MG63 (cell line): ENCODE measurements at places on chromosomes 1 and 21.

GRCh38 chr1:154851392-154852177 lies 18.5 kb downstream of the KCNN3 start:
- no peak for DNase-seq

- DNase-seq, result no peak
These were observed 5.7 kb downstream of the IL23R start for GRCh38 chr1:67171978-67172377.

DNA sequence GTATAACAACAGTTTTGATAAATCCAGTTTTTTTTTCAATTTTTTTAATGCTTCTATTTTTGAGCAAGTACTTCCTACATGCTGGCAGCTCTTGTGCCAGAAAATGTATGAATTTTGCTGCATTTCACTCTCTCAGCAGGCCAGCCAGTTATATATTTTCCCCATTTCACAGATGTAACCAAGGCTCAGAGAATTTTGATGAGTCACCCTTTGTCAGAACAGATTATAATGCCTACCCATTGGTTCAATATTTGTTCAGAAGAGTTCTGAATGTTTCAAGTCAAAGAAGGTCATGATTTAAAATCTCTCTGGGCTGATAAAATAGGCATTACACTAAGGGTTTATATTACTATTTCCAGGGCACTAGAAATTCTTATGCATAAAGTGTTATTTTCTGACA lies 452.2 kb downstream of the RWDD3 start:
- no peak for DNase-seq

DNA sequence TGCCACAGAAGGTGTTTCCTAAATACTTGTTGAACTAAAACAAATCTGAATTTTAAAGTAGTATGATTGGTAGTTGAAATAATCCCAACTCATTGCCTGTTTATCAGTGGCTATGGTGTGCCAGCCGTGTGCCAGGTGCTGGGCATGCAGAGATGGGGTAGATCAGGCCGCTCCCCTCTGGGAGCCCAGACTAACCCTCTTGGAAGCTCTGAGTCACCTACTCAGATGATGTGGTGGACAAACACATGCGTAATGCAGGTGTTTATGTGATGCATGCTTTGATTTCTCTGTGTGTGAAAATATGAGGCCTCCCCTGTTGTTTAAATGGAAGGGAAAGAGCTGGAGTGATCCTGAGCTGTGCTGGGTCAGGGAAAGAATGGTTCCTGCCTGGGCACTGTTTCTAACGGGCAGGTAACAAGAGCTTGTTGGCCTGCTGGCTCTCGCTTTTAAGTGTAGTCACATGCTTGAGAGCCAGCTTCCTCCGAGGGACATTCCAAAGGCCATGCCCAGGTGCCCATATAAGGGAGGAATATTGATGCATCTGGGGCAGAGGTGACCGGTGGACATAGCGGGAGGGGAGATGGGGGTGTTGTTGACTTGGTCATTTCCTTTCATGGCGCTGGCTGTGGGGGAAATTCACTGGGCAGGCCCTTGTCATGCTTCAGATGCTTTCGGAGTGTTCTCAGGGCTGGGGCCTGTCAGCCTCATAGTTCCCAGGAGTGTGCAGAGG lies 10.2 kb downstream of the MFN2 start:
- no peak for DNase-seq

GRCh38 chr1:217039926-217040325 lies 316.7 kb upstream of the ESRRG start:
- no peak for DNase-seq

GRCh38 chr1:240242601-240243144 lies 151.0 kb downstream of the FMN2 start:
- peak; percentile 91 for DNase-seq

DNA sequence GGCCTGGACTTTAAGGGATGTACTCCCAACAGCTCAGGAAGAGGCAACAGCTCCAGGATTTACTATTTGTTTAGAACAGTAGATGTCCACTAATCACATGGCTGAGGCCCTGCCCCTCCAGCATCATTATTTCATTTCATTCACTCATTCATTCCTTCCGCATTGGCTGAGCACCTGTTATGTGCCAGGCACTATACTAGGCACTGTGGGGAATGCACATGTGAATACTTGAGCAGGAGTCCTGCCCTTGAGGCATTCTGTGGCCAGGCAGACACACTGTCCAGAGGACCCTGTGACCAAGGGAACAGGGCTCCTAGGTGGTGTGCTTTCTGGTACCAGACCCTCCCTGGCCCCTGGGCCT lies 24.3 kb downstream of the KIAA1614 start:
- DNase-seq, result no peak

DNA sequence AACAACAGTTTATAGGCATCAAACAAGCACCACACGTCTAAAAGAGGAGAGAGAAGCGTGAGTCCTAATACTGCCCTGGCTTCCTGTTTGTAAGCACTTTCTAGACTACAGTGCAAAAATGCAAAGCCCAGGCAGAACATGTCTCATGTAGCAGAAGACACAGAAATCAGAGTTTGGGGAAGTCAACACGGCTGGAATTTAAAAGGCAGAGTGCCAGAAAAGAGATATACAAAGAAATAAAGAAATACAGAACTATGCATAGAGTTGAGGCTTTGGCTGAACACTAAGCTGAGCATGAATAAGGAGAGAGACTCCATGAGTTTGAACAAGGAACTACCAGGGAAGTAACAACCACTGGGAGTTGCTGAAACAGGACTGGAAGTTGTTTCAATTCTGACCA lies 566.6 kb upstream of the NR5A2 start:
- DNase-seq, result no peak

GRCh38 chr1:223872308-223872901 lies 26.7 kb upstream of the TP53BP2 start:
- DNase-seq, result no peak

- no peak for DNase-seq
These were observed 14.6 kb upstream of the PTAFR start for GRCh38 chr1:28190996-28191645.

DNA sequence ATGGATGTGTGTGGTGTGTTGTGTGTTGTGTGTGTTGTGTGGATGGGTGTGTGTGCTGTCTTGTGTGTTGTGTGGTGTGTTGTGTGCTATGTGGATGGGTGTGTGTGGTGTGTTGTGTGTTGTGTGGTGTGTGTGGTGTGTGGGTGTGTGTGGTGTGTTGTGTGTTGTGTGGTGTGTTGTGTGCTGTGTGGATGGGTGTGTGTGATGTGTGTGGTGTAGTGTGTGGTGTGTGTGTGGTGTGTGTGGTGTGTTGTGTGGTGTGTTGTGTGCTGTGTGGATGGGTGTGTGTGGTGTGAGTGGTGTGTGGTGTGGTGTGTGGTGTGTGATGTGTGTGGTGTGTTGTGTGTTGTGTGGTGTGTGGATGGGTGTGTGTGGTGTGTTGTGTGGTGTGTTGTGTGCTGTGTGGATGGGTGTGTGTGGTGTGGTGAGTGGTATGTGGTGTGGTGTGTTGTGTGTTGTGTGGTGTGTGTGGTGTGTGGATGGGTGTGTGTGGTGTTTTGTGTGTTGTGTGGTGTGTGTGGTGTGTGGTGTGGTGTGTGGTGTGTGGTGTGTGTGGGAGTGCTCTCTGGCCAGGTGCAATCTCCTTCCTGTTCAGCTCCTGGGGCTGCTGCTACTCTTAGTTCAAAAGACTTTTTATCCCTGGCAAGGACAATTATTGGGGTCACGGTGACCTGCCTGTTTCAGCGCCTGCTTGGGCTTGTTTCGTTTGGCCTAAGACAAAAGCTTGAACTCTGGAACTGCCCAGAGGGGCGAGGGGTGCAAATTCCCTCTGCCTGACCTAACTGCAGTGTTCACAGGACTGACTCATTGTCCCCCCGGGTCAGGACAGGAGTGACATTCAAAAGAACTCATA lies 101.1 kb downstream of the UBIAD1 start:
- no peak for DNase-seq

GRCh38 chr1:181104790-181105133 lies 16.3 kb downstream of the IER5 start:
- DNase-seq, result peak; percentile 60

GRCh38 chr1:227924833-227925574 lies 22.7 kb downstream of the WNT9A start:
- peak; percentile 60 for DNase-seq

- no peak for DNase-seq
These were observed 132.9 kb downstream of the RHOU start for GRCh38 chr1:228867951-228868730.

- DNase-seq, result no peak
These were observed 25.1 kb downstream of the PLCH2 start for GRCh38 chr1:2501041-2501819.

DNA sequence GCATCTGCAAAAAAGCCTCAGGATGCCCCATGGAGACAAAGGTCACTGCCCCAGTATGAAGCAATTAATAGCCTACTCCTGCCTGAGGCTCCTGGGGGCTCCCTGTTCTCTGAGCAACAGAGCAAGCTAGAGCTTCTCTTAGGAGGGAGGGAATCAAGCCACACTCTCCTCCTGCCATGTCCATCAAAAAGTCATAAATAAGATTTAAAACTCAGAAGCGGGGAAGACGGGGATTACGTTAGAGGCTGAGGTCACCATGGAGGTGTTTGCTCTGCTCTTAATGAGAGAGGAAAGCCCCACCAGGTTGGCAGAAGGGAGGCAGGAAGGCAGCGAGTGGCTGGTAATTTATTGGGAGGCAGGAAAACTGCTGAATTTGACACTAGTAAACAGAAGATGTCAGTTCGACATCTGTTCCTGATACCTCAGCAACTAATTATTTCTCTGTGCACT lies 98.4 kb upstream of the TNR start:
- DNase-seq, result no peak

DNA sequence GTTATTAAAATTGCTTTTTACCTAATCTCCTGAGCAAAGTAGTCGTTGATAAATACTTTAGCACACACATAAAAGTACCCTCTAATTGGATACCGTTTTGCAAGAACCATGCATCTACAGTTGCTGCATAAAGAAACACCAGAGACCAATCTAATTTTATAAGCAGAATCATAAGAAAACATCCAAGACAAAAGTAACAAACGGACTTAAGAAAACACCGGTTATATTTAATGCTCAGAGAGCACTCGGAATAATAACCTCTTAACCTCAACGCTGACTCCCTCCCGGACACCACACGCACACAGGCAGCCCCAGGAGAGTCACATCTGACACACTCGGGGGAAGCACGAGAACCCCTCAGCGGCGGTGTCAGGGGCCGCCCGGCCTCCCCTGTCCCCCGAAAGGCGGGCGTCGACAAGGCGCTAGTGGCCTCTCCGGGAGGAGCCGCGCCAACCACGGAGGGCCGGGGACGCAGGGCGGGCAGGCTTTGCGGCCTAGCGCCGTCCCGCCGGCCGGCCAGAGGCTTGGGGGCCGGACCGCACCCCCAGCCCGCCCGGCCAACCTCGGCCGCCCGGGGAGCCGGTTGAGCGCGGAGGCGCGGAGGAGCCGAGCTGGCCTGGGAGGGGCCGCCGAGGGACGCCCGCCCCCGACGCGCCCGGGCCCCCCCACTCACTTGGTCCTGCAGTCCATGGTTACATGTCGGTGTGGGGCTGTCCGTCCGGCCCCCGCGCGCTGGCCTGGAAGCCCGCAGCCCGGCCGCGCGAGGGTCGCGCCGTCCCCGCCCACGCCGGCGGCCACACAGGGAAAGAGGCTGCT lies 606 bp downstream of the DENND1B start:
- DNase-seq, result peak; percentile 72

GRCh38 chr1:170471398-170472053 lies 60.4 kb upstream of the GORAB start:
- no peak for DNase-seq

- DNase-seq, result no peak
These were observed 29.0 kb upstream of the ABCG1 start for GRCh38 chr21:42189860-42190485.

DNA sequence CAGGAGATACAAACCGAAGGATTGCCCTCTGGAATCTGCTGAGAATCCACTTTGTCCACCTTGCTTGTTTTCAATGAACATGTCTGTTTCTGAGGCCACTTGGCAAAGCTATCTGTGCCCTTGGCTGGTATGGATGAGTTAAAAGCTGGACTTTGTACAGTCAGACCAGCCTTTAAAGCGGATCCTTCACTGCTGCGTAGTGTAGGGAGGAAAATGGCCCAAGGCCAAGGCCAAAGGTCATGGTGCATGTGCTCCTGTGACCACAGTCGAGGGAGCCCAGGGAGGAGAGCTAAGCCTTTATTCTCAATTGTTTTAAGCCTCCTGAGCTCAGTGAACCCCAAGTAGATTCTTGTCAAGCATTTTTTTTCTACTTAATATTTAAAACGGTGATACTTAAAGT lies 37.0 kb downstream of the KCNJ15 start:
- DNase-seq, result peak; percentile 39

- no peak for DNase-seq
These were observed 20.0 kb downstream of the UBASH3A start for GRCh38 chr21:42423685-42424084.

DNA sequence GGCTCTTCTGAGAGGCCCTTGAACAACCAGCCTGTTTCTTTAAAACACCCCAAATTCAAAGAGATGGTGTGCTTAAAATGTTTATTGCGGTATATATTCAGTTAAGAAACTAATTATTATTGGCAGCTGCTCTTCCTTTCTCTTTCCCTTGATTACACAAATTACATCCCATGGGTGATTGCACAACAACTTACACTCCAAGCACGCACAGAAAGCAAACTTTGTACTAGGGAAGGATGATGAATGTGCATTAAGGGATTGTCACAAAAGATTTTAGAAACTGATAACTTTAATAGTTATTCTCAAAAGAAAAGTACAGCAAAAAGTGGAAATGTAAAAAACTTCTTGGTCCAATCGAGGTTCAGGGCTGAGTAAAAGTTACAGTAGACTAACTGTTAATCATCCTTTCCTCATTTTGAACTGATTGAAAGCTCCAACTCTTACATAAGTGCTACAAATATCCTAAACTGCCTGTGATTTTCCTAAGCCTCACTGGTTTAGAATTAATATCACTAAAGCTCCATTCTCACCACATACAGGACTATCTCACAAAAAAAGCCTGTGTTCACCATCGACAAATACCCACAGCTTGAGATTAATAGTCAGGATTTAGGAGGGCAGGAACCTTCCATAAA lies 153.4 kb downstream of the TTLL7 start:
- no peak for DNase-seq

GRCh38 chr1:39729030-39729429 lies 9.7 kb upstream of the PPIE start:
- DNase-seq, result peak; percentile 55

DNA sequence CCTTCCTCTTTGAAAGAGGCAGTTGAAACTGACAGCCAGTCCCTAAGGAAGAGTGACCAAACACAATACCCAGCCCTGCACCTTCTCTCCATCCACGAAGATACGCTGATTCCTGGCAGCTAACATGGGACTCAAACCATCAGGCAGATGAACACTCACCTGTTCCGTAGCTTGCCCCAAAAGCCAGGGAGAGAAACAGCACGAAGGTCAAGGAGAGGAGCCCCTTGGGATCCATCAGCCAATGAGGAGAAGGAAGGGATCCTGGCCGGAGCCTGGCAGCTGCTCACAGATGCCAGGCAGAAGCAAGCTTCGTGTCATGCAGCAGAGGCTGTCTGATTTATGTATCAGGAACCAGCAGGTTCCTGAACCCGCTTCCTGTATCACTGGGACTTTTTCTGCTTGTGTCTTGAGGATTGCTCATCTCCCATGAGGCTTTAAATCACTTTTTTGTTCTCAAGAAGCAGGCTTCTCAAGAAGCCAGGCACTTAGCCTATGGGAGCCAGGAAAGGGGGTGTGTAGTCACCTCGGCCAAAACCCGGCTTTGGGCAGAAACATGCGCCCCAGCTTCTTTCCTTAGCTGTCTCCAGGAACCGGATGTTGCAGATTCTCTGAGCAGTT lies at the start of gene SLAMF1:
SLAMF1 (minus strand) TSS at position 334 of the 618 bp plus-strand sequence; CDS start at position 235, 99 bp downstream.
- no peak for DNase-seq
